A172 (cell line): ENCODE measurements at places on chromosomes 7 and 10.

GRCh38 chr7:41051535-41051934 is 651.4 kb downstream of the INHBA start:
- no peak for DNase-seq

DNA sequence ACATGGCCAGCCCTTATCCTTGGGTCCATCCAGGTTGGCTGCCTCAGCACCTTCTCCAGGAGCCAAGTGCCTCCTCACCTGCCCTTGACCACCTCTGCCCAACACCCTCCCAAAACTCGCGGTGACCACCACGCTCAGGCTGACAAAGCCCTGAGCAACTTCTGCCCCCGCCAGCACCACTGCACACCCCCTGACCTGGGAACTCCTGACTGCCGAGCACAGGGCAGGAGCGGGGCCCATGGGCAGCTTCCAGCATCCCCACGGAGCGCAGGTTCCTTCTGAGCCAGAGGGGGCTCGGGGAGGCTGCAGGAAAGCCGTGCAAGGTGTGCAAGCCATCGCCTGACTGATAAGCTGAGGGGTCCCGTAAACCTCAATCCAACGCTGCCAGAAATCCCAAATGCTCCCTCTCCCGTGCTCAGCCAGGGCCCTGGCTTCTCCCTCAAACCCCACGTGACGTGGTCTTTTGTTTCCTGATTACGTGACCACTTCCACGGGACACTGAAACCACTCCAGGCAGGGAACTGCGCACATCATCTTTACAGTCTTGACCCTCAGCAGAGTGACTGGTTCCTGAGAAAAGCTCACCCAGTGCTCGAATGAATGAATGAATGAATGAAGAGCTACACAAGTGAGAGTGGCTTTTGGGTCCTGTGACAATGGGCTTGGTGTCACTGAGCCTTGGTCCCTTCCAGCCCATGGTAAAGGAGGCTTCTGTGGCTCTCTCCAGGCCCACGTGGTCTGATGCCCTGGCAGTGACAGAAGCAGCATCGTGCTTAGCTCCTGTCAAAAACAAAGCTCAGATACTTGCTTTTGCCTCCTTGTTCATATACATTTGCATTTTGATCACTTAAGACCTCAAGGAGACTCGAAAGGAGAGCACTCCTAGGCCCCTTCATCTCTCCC is 249.8 kb upstream of the PPP2R2D start:
- DNase-seq: no peak

DNA sequence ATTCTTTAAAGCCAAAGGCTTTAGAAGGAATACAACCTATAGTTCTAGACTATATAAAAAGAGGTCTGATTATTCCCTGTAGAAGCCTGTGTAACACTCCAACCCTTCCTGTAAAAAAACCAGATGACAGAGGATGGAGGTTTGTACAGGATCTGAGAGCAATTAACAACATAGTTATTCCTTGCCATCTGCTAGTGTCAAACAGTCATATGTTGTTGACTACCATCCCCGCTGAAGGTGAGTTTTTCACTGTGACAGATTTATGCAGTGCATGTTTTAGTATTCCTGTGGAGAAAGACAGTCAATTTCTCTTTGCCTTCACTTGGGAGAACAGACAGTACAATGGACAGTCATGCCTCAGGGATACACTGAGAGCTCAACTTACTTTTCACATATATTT is 19.0 kb upstream of the SLC26A4 start:
- no peak for DNase-seq

- DNase-seq: no peak
Measured at GRCh38 chr10:27225011-27225590, 15.5 kb downstream of the ACBD5 start.
